NCI-H1694 treated with DMSO at 0.1 percent for 48 hours (cell line): ENCODE measurements at places on chromosomes 5 and 9.

DNA sequence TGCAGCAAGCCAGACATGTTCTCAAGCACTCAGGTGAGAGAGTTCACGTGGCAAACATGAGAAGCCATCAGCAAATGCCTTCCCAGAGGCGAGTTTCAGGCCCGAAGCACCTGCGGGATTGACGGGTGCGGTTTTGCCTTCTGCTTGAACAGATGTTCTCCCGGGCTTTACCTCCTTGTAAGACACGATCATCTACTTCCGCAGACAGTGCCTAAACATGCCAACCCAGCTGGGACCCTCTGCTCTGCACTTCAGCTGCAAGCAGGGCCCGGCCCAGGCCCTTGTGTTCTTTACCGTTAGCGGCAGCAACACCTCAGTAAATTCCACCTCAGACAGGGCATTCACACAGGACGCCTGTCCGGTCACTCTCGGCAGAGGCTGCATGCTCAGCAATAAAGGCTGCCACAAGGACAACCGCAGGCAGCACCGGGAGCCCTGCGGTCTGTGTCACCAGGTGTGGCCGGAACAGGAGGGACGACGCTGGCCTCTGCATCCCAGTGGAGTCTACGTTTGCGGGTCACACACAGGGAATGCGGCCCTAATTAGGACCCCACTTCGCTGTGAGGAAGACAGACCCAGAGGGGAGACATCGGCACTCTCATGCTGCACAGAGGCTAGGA is 139.6 kb downstream of the ROR2 start:
- DNase-seq, result no peak

DNA sequence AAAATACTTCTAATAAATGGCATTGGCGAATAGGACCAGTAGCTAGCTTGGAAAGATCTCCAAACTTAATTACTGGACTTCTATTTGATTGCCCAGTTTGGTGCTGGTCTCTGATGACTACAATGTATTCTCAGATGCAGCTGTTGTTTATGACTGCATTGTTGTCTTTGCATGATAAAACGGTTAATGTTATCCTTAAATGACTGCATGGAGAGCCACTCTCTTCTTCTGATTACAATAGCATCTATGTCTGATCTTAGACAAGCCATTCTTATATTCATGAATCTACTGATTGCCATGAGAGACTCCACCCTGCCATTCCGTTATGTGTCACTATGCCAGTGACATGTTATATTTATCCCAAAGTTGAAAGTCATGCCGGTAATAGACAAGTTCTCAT is 42.9 kb upstream of the ERBIN start:
- DNase-seq, result no peak

DNA sequence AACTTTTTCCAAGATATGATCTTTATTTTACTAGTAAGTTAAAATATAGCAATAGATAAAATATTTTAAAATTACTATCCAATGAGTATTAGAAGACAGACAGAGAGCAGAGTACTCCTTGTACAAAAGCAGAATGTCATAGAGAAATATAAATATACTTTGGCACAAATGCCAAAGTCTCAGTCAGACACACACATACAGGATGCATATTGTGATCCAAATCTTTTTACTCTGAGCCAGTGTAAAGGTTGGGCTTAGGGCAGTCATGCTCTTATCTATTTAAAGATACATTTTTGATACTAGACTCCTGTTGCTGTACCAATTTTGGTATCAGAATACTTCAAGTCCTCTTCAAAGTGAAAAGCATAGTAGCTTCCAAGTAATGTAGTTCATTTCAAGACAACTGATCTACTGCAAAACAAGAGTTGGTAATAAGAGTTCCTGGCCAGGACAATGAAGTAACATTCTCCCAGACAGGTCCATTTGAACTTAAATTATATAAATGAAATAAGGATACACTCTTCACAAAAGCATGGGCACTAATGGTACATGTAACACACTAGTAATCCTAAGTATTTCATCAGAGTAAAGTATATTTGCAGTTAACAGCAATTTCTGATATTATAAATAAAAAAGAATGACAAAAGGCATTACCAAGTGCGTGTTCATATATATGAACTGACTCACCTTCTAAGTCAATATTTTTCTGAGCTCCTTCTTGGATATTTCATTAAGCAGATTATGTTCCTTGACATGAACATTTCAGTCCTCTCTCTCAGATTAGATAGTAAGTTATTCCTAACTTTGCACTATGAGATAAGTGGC is 10.5 kb downstream of the PFDN1 start:
- DNase-seq, result no peak

GRCh38 chr9:124831642-124832364 is 21.5 kb upstream of the WDR38 start:
- DNase-seq, result no peak

GRCh38 chr9:18996211-18996610 is 36.8 kb downstream of the SAXO1 start:
- DNase-seq, result no peak

- DNase-seq, result no peak
Measured at GRCh38 chr9:21579247-21579671, 97.1 kb upstream of the IFNE start.

DNA sequence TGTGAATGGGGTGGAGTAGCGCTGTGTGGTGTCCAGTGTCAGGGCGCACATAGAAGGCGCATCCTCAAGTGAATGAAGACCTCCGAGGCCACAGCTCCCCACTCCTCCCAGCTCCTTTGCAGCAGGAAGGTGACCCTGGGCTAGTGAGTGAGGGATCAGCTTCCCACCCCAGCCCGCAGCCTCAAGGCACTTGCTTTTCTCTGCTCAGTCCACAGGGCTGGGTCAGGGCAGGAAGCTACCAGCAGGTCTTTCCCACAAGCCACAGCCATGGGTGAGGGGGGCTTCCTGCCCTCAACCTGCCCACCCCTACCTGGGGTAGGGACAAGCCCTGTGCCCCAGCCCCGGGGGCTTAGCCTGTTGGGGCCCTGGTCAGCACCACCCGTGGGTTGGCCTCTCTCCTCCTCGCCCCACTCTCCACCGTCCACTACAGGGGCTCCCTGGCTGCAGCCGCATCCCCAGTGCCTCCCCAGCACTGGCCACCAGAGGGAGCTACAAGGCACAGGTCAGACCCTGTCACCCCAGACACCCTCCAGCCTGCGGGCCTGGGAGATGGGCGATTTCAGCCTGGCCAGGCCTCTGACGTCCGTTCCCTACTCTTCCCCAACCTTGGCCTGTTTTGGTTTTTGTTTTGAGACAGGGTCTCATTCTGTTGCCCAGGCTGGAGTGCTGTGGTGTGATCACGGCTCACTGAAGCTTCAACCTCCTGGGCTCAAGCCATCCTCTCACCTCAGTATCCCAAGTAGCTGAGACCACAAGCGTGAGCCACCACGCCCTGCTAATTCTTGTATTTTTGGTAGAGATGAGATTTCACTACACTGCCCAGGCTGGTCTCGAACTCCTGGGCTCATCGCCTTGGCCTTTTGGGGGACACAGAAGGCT is 1.3 kb upstream of the ABCA2 start:
- DNase-seq, result no peak

- no peak for DNase-seq
Measured at GRCh38 chr9:108654566-108654965, 201.2 kb downstream of the ACTL7B start.

GRCh38 chr5:133977858-133978257 is 9.4 kb upstream of the C5orf15 start:
- no peak for DNase-seq

DNA sequence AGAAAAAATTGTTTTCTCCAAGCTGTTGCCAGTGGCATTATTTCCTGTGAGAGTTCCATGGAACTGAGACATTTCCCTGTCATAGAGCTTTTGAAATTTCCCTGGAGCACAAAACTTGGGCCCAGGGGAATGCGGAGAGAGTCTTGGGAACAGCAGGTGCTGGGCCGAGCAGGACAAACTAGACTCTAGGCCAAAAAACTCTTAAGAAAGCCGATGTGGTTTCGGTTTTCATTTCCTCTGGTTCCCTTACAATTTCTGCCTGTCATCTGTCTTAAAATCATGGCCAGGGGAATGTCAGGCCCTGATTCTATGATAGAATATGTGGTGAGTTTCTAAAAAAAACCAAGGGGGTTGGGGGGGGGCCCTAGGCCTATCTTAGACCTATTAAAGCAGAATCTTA is 4.6 kb downstream of the SLC35A4 start:
- no peak for DNase-seq

GRCh38 chr5:167546270-167546669 is 745.2 kb upstream of the WWC1 start:
- DNase-seq, result peak; percentile 51

- DNase-seq, result no peak
Measured at GRCh38 chr9:26229324-26230054, 551.2 kb upstream of the TUSC1 start.

- DNase-seq, result no peak
Measured at GRCh38 chr5:34597034-34598027, 58.8 kb upstream of the RAI14 start.

GRCh38 chr5:151374539-151374938 is 27.2 kb upstream of the SLC36A2 start:
- no peak for DNase-seq

DNA sequence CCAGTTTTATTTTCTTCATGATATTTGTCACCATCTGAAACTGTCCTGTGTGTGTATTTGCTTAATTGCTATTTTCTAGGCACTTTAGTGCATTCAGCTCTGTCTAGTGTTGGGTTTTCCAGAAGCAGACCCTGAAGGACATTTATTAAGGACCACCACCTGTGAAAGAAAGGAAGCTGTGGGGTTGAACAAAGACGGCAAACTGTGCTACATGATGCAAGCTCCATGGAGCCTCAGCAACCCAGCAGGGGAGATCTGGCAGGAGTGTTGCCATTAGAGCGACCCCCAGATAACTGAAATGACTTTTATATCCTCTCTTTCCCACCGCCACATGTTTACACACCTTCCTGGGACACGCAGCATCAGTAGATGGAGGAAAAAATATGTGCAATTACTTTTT is 125.5 kb downstream of the GABRB2 start:
- peak; percentile 19 for DNase-seq

GRCh38 chr9:33374634-33375237 is 27.6 kb downstream of the AQP7 start:
- DNase-seq, result peak; percentile 67

DNA sequence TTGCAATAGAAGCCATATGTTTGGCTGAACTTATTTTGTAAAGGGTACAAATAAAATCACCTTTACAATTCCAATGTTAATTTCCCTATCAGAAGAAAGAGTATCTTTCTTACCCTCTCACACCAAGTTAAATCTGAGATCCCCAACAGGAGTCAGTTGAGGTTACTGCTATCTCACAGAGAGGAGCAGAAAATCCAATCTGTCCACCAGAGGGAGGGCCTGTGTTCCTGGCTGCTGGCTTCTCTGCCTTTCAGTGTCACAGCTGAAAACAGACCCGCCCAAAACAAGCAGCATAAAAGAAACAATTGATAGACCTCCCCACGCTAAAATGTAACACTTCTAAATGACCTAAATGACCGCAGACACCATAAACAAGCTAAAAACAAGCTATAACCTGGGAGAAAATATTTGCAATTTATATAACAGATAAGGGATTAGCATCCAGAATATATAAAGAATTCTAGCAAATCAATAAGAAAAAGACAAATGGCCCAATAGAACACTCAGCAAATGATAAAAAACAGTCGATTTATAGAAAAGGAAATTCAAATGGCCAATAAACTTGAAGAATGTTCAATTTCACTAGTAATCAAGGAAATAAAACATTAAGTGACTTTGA is 24.5 kb upstream of the MVB12B start:
- peak; percentile 27 for DNase-seq

GRCh38 chr9:129235931-129236331 is 57.9 kb upstream of the IER5L start:
- DNase-seq, result no peak

- no peak for DNase-seq
Measured at GRCh38 chr5:3036041-3036788, 284.7 kb upstream of the IRX2 start.

DNA sequence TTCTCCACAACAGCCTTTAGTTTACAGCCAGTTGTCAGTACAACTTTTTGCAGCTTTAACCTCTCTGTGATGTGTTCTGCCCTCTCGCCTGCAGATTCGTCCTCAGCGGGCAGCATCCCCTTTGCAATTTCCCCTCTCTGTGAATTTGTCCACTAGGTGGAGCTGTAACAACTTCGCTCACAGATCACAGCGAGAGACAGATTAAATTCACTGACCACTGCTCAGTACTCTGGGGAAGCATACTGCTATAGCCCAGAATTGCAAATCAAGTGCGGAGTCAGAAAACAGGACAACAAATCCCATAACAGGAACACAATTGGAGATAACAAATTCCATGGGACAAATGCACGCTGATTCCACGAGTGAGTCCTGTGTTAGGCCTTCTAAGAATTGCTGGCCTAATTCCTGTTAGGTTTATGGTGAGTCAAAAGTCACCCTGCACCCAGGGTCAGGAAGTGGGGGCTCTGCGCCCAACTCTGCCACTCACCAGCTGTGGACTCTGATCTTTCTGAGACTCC is 2124.9 kb downstream of the MAT2B start:
- peak; percentile 14 for DNase-seq
